ENCODE measurements at places on chromosomes 12 and 14.

DNA sequence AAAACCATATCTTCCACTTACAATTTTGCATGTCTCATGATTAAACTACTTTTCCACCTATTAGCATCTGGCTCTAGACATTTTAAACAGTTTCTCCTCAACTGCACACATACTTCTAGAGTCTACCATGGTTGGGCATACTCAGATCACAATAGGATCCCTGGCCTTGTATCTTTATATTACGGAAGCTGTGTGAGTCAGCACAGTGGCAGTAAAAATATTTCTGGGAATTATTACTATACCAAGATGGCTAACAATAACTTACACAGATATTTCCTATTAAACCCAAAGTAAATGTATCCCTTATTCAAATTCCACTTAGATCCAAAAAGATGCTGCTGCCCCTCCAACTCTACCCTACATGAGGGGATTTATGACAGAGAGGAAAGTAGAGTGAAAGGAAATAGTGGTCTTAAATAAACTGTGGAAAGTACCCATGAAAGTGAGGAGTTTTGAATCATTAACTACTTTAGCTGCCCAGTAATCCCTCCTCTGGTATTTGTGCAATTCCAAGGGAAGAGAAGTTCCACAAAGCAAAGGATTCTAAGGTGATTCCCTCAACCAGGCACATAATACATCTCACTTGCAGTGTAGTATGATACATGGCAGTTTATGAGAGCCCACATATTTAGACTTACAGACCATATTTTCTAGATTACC, 14.0 kb upstream of the CPSF6 start:
- DNase-seq, result no peak

DNA sequence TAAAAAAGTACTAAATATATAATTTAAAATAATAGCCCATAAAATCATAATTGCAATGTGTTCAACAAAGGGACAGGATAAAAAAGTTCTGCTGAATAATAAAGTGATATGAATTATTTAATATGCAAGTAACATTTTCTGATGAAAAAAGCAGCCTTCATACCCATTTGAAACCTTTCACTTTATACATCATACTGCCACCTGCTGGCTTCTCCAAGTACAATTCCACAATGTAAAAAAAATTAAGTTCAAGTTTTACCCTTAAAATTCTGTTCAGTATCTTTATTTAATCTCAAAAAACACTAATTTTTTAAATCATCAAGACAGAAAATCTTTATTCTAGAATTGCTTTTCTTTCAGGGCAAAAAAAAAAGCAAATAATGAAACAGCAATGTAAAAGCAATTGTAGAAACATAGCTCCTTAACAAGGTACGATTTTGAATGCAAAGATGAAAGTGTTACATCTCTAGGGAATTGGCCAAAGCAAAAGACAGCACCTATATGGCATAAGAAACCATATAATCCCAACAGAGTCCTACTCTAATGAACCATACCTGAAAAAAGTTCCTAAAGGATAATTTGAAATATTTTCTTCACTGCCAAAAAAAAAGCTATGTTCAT, 15.0 kb downstream of the MDM1 start:
- no peak for DNase-seq

- peak; percentile 46 for DNase-seq
Observed at GRCh38 chr12:65492998-65493912, 214.8 kb downstream of the MSRB3 start.

GRCh38 chr12:121499929-121500793, 80.7 kb downstream of the KDM2B start:
- peak; percentile 15 for DNase-seq

DNA sequence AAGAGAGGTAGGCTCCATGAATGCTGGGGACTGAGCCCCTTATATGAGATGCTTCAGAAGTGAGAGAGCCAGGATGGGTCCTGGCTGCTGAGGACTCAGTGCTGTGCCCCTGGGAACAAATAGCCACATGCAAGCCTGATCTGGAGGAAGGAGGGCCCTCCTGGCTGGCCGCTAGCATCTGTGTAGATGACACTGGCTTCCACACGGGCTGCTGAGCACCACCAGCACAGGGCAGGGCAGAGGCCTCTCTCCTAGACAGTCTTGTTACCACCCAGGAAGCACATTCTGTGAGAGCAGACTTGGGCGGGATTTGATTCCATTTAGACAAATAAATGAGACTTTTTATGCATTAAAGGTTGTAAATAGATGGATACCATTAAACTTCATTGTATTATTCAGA, 48.0 kb downstream of the ZNF664 start:
- no peak for DNase-seq

- no peak for DNase-seq
Observed at GRCh38 chr14:93974833-93975232, 1.5 kb downstream of the ASB2 start.

GRCh38 chr12:123105211-123105826, 45.6 kb downstream of the PITPNM2 start:
- no peak for DNase-seq

DNA sequence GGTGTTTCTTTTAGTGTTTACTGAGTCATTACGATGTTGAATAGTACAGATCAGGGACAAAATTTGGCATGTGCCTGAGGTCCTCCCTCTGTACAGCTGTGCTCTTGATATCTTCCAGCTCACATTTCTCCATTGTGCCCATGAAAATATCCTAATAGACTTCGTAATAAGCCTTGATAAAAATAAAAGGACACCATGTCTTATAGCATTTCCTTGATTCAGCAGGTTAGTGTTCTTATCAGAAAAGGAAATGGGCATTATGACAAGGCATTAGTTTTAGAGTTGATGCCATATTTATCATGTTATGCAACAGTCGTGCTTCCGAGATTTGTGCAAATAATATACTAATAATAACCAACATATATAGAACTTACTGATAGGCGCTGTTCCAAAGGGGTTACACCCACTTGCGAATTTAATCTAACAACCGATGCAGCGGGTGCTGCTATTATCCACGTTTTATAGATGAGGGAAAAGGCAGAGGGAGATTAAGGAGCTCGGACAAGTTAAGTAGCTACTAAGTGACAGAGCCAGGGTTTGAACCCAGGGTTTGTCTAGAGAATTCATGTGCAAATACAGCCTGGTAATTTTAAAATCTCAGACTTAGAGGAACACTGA, 15.1 kb upstream of the WNK1 start:
- DNase-seq, result no peak

DNA sequence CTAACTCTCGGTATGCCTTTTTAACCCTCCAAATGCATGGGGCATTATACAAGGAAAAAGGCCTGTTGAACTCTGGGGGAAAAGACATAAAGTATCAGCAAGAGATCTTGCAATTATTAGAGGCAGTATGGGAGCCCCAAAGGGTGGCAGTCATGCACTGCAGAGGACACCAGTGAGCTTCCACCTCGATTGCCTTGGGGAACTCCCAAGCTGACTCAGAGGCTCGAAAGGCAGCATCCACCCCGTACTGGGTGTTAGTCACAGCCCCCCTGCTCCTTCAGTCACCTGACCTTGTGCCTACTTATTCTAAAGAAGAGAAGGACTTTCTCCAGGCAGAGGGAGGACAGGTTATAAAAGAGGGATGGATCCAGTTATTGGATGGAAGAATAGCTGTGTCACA, 781.4 kb upstream of the TMEM132C start:
- DNase-seq, result peak; percentile 85

- no peak for DNase-seq
Observed at GRCh38 chr12:48157889-48158370, 615 bp upstream of the ASB8 start.

GRCh38 chr12:113837084-113837483, 129.0 kb downstream of the RBM19 start:
- DNase-seq, result no peak

DNA sequence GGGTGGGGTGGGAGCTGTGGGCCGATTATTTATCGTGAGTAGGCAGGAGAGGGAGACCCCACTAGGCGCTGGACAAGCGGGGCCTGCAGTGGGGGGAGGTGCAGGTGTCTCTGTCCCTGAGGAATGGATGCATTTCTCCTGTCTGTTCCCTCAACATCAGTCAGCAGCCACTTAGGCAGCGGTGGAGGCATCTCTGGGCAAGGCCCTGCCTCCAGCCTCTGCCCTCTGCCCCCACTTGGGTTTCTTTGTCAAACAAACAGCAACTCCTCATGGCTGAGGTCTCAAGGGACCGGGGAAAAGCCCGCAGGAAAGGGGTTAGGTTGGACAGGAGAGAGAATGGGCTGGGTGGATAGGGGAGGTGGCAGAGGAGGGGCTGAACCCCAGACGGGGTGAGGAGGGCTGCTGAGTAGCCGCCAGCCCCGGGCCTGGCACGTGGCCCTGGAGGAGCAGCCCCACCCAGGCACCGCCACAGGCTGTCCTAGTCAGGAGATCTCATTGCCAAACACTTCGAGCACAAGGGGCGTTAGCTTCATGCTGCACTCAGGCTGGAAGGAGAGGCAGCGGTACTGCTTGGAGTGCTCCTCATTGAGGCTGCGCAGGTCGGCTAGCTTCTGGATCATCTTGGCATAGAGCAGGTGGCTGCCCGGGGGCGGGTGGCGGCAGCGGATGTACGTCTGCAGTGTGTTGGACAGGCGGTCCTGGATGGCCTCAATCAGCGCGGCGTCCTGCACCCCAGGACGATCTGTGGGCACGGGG, 24.7 kb upstream of the HDAC7 start:
- DNase-seq, result no peak

DNA sequence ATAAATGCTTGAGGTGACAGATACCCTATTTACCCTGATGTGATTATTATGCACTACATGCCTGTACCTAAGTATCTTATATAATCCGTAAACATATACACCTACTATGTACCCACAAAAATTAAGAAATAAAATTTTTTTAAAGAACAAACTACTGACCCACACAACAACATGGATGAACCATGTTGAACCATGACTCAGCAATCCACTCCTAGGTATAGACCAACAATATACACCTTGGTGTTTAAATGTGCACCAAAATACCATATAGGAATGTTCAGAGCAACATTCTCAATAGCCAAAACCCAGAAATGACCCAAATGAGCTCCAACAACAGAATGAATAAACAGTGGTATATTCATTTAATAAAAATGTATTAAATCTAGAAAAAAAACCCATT, 245.1 kb downstream of the GXYLT1 start:
- no peak for DNase-seq

GRCh38 chr12:13220838-13221237, 24.3 kb downstream of the EMP1 start:
- peak; percentile 57 for DNase-seq

DNA sequence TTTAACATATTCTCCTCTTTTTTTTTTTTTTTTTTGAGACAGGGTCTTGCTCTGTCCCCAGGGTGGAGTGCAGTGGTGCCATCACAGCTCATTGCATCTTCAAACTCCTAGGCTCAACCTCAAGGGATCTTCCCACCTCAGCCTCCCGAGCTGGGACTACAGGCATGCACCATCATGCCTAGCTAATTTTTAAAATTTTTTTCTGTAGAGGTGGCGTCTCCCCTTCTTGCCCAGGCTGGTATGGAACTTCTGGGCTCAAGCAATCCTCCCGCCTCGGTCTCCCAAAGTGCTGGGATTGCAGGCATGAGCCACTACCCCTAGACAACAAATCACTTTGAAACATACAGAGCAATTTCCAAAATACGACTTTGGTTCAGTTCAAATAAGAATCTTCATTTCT, 154.8 kb downstream of the PAX9 start:
- DNase-seq, result no peak

GRCh38 chr14:50262865-50263264, 31.5 kb upstream of the SOS2 start:
- no peak for DNase-seq

DNA sequence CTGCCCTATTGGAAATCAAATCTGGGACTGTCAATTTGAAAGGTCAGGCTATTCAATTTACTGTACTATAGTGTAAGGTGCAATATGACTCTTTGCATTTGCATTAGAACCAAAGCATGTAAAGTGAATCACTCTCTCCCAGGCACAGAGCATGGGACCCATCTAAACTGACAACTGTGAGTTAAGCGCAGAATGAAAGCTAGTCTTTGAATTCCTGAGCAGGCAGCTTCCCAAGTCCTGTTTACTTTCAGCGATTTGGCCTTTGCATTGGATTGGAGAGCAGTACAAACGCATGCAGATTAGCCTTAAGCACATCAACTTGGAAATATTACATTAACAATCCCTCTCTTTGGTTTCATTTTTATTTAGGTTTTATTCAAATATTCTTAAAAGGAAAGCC, 74.6 kb downstream of the RERG start:
- no peak for DNase-seq

DNA sequence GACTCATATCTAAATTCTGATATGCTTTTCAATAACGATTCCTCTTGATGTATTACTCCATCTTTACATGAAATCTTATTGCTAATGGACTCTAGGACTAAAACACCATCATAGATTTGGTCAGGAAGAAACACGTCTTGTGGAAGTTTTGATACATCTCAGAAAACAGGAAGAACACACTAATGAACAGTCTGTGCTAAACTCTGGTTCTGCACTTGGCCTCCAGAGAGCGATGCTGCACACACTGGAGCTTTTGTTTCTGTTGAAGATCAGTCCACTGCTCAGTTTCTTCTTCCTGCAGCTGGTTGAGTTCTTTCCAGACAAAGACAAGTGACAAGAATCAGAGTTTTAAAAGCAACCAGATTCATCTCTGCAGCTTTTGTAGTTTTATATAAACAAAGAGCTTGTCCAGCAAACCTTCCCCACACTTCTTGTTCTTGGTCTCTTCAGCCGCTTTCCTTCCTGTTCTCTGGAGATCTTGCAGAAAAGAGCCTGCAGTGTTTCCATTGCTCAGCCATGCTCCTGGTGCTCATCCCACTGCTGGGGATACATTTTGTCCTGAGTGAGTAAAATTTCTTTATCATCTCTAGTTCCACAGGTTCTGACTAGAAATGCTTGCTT, 229.1 kb upstream of the OR4E1 start:
- no peak for DNase-seq

GRCh38 chr12:94640134-94640928, 10.0 kb downstream of the TMCC3 start:
- DNase-seq, result peak; percentile 94
